ENCODE measurements at places on chromosomes 6 and 20. TPM values are rescaled to one million over a fixed set of nuclear protein-coding genes. Genes with fewer than 3 reads are reported as not detected.

The MATN4 gene
- 0.10 TPM for total RNA-seq

The GABRR2 gene
- not detected for total RNA-seq

The SNAP25 gene
- 31.3 TPM for total RNA-seq

The NPEPL1 gene
- 11.2 TPM for total RNA-seq

The WFDC10B gene
- 0.88 TPM for total RNA-seq

The ME1 gene
- total RNA-seq = 18.9 TPM

The RIPPLY2 gene
- total RNA-seq = not detected

The CD109 gene
- 67.4 TPM for total RNA-seq

The MEI4 gene
- not detected for total RNA-seq

The TFAP2A gene
- 9.0 TPM for total RNA-seq

The SPTLC3 gene
- total RNA-seq = 11.4 TPM

The BPIFA1 gene
- not detected for total RNA-seq

The HAO1 gene
- not detected for total RNA-seq

The FYN gene
- 46.9 TPM for total RNA-seq

DNA sequence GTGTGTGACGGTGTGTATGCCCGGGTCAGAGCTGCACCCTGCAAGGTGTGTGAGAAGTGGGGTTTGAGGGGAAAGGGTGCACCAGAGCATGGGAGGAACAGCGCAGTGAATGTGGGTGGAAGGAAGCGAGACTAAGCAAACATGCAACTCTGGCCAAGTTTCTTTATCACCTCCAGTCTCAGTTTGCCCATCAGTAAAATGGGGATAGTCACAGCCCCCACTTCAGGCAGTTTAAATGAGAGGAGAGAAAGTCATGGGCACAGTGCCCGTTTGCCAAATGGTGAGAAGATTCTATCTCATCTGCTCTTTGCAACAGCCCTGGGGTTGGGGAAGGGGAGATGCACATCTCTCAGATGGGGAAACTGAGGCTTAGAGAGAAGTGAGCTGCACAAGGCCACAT, 12.8 kb upstream of the VSTM2L start:
- DNase-seq = no peak

DNA sequence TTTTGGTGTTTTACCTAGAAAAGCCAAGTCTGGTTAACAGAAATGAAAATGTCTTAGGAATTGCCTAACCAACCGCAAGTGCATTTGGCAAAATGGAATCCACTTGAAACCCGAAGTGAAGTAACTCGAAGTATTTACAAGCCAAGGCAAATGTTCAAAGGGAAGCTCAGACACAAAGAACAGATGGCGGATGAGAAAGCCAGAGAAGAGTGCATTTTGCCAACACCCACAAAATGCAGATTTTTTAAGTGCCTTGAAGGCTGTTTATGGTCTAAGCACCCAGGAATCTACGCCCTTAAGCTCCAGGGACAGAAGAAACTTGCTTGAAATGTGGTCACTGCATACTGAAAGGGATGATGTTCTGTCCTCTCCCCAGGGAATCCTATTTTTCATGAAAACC, 70.0 kb upstream of the TBXT start:
- no peak for DNase-seq

GRCh38 chr6:90997076-90997475, 410.2 kb upstream of the MAP3K7 start:
- DNase-seq = no peak

- no peak for DNase-seq
These were observed 42.1 kb downstream of the NUDT3 start for GRCh38 chr6:34350137-34350933.

DNA sequence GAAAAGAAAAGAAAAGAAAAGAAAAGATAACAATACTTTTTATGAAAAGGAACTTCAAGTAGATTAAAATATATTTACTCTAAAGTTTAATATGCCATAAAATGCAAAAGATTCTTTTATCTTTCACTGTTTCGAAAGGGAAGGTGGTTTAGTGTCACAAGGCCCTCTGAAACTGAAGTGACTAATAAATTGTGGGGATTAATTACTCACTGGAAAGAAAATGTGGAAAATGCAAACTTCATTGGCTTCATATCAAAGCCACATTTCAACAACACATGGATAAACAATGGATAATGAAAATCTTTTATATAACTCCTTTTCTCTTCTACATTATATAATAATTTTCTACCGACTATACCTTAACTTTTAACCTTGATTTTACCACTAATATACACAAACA, 320.5 kb upstream of the RSPO3 start:
- no peak for DNase-seq

GRCh38 chr6:46410334-46410953, 80.8 kb downstream of the RCAN2 start:
- DNase-seq = peak; percentile 26

GRCh38 chr6:132893772-132894490, 79.6 kb downstream of the RPS12 start:
- DNase-seq = no peak

DNA sequence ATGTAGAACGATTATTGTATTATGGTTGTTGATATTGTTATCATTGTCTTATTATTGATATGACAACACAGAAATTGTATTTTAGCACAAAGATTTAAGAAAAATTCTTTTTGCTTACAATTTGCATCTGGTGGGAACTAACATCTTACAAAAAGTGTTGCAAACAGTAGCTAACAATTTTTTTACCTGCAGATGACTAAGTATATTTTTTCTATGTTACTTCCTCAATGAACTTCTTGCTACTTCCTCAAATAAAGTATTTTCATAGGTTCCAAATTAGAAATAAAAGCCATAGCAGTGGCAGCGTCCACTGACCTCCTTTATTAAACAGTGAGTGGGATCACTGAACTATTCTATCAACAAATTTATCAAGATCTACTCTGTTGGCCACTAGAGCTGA, 847.0 kb downstream of the PHF3 start:
- no peak for DNase-seq

DNA sequence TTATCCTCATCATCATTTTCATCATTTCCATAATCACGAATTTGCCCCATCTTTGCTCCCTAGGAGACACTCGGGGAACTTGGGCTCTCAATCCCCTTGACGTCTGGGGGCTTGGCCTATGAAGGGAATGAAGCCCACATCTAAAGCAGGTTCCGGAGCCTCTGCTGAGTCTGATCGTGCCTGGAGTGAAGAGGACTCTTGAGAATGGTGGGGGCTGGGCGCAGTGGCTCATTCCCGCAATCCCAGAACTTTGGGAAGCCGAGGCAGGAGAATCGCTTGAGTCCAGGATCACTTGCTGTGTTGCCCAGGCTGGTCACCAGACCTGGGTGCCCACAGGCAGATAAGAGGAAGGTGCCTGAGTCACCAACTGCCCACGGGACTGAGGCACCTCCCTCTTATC, 114.5 kb downstream of the SYCP2 start:
- DNase-seq = no peak

DNA sequence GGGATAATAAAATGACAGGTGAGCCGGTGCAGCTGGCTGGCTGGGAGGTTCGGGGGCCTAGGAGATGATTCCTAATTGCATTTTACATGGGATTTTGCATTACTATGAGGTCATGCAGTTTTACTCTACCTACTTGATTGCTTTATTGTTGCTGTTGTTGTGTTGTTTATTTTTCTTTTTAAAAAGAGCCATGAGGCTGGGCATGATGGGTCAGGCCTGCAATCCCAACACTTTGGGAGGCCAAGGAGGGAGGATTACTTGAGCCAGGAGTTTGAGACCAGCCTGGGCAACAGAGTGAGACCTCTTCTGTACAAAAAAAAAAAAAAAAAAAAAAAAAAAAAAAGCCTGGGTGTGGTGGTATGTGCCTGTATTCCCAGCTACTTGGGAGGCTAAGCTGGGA, 104.8 kb downstream of the GJA1 start:
- DNase-seq = no peak

DNA sequence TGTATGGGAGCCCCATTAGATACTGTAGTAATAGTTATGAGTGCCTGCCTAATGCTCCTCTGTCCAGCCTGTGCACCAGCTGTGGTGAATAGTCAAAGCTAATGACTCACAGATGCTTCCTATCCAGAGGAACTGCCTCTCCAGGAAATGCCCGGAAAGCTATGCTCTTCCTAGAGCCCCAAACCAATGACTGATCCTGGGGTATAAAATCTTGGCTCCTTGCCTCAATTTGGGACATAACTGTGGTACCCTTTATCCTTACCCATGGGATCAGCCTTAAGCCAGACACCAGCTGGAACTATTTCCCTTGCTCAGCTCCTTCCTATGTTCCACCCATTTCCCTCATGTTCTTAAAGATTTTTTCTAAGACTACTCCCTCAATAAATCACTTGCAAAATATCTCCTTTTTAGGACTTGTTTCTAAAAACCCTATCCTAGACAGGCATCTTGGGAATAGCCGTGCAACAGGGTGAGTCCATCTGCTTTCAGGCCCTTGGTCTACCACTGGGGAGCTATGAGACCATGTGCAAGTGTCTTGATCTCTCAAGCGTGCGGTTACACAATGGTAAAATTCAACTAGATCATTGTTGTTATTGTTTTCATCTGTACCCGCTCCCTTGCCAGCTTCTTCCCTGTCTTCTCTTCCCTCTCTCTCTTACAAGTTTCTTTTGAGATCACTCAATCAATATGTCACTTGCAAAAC, 283.7 kb downstream of the BTBD3 start:
- DNase-seq = peak; percentile 65

- DNase-seq = no peak
These were observed 70.8 kb downstream of the EYA2 start for GRCh38 chr20:46965477-46965876.

GRCh38 chr6:131414956-131415355, 158.1 kb upstream of the ARG1 start:
- no peak for DNase-seq

- DNase-seq = peak; percentile 28
These were observed 256.6 kb downstream of the PLCB1 start for GRCh38 chr20:8388707-8389106.

GRCh38 chr6:32114796-32115195, 5.7 kb upstream of the TNXB start:
- DNase-seq = peak; percentile 89

- DNase-seq = no peak
These were observed 33.3 kb upstream of the RSPO3 start for GRCh38 chr6:127085181-127085580.

- DNase-seq = peak; percentile 66
These were observed 23.3 kb upstream of the ARFGEF2 start for GRCh38 chr20:48898210-48898609.

GRCh38 chr6:71388068-71388744, 99.6 kb downstream of the OGFRL1 start:
- no peak for DNase-seq

Data from RPMI7951 (cell line).